ENCODE measurements at places on chromosomes 2 and 18.

- DNase-seq, result no peak
Observed at GRCh38 chr2:2834516-2835254, 503.6 kb upstream of the MYT1L start.

- no peak for DNase-seq
Observed at GRCh38 chr2:71694501-71695234, 241.3 kb downstream of the DYSF start.

DNA sequence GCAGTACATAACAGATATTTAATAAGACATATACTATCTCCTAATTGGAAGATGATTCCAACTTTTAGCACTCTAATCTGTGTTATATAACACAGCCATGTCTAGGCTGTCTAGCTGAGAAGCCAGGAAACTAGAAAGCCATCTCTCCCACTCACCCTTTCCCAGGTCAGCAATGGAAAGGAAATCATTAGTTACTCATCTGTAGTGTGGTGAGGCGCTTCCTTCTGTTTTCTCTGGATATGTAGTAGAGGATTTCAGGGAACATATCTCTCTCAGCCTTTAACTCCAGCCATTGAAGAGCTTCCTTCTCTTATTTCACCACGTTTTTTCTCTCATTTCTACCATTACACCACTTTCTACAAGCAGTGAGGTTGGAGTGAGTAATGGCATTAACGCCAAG is 19.4 kb downstream of the RBBP8 start:
- DNase-seq, result no peak

DNA sequence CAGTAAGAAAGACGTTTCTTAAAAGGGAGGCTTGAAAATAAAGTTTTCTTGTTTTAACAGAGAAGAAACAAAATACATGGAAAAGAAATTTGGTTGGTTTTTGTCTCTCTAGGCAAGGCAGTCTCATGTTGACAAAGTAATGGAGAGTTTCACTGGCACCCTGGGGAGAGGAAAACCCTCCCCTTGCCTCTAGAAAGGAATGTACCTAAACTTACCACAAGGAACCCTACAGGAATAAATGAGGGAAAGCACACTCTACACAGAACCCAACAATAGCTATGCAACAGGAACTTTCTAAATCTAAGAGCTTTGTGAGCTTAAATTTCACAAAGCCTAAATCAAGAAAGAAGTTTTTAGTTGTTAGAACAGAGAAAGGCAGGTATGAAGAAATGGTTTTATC is 37.0 kb downstream of the FIGN start:
- DNase-seq, result no peak

DNA sequence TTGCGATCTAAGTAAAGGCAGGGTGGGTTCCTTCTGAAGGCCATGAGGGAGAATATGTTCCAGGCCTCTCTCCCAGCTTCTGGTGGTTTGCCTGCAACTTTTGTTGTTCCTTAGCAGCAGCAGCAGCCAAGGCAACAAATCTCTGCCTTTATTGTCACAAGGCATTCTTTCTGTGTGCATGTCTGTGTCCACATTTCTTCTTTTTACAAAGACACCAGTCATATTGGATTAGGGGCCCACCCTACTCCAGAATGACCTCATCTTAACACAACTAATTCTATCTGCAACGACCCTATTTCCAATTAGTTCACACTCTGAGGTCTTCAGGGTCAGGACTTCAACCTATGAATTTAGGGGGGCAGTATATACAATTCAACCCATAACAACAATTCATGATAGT is 587.5 kb downstream of the XIRP2 start:
- DNase-seq, result no peak

- DNase-seq, result no peak
Observed at GRCh38 chr2:85523062-85523902, 15.7 kb upstream of the MAT2A start.
